ENCODE measurements at places on chromosomes 6 and 20.

DNA sequence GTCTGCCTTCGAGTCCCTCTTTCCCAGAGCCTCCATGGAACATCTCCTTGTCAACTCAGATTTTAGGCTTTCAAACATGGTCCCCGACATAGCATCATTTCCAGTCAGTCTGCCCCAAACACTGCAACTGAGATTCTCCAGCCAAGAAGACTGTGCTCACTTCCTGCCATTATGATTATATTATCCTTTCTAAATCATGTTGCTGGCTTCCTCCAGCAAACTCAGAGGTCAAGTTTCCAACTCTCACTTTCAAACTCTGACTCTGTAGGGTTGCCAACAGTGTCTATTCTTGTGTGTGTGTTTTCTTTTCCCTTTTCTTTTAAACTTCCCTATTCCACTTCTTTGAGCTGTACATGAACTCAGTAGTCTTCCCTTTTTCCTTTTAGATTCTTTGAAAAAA, 61.2 kb upstream of the TRAF3IP2 start:
- DNase-seq = no peak

- no peak for DNase-seq
Measured at GRCh38 chr6:50711686-50712085, 1.6 kb upstream of the TFAP2D start.

DNA sequence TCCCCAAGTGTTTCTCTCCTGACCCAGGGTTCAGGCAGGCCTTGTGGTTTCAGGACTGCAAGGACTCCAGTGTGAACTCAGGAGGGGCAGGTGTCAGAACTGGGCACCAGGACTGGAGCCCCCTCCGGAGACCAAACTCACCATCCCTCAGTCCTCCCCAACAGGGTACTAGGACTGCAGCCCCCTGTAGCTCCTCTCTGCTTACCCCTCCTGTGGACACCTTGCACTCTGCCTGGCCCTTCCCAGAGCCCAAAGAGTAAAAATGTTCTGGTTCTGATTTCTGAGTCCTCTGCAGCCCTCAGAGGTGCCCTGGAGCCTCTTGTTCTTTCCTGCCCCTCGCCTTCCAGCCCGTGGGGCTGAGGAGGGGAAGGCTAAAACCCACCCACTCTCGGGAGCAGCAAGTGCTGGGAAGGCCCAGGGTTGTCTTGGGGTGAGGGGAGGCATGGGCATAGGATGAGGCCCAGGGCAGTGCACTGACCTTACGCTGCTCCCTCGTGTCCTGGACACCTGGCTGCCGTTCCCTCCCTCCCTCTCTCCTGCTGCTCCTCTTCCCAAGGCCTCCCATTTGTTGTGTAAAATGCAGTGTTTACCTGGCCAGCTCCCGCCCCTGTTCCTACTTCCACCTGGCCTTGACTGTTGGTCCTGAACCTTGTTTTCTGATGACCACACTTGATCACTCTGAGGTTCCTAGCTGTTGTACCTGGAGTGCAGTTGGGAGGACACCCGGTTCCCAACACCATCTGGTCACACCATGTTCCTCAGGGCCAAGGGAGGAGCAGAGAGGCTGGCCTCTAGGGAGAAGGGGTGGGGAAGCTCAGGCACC, 9.9 kb downstream of the CNPY3 start:
- no peak for DNase-seq

GRCh38 chr6:118783931-118784550, 109.9 kb upstream of the ASF1A start:
- DNase-seq = peak; percentile 39

DNA sequence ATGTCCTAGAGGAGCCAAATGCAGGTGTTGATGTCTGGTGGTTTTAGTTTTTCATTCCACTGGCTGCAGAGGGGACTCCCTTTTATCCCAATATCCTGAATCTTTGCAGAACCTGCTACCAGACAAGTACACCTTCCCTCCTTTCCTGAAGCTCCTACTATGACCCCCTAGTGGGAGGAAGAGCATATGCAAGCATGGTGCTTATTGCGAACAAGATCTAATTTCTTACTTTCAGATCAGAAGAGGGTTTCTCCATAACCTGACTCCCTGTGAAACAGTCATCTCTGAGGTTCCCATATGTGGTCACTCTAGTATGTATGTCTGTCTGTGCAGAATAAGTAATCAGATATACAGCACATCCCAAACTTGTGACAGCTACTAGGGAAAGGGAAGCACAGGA, 277.2 kb downstream of the ARHGAP18 start:
- no peak for DNase-seq

- no peak for DNase-seq
Measured at GRCh38 chr6:79705456-79705995, 74.4 kb downstream of the SH3BGRL2 start.

DNA sequence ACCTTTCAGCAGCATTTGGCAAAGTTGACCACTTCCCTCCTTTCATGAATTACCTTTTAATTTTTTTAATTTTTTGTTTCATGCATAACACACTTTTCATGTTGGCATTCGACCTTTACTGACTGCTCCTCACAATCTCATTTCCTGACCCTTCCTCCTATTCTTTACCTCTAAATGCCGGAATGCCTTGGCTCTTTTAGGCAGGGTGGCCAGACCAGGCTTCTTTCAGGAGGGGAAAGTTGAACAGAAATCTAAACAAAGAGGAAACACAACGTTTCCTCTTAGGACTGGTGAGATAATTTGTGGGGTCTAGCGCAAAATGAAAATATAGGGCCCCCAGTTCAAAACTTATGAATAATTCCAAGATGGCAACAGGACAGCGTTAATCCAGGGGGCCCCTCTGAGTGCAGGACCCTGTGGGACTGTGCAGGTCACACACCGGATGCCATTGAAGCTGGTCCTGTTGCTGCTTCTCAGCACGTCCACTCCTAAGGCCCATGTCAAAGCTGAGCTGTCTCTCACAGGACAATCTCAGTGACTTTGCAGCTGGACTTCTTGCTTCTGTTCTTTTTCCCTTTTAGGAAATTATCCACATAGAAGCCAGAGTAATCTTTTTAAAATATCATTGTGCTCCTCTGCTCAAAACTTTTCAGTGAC, 313.8 kb downstream of the HDGFL1 start:
- DNase-seq = no peak

GRCh38 chr6:139236105-139236504, 55.7 kb downstream of the TXLNB start:
- DNase-seq = no peak

DNA sequence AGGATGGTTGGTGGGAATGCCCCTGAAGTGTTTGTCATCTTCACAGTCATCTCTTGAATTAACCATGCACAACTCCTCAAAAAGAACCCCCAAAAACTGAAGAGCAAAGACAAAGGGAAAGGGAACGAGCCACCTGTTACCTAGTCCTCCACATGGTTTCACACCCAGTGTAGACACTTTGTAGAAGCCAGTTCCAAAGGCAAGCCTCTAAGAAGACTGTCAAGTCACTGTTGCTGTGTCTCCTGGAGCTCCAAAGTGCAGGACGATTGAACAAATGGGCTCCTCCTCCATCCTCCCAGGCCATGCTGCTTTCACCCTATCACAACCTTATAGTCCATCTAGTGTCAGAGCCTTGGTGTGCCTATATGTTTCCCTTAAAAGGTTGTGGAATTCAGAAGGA, 277.6 kb upstream of the PRDM1 start:
- no peak for DNase-seq

GRCh38 chr6:20778459-20778858, 244.2 kb downstream of the CDKAL1 start:
- no peak for DNase-seq

DNA sequence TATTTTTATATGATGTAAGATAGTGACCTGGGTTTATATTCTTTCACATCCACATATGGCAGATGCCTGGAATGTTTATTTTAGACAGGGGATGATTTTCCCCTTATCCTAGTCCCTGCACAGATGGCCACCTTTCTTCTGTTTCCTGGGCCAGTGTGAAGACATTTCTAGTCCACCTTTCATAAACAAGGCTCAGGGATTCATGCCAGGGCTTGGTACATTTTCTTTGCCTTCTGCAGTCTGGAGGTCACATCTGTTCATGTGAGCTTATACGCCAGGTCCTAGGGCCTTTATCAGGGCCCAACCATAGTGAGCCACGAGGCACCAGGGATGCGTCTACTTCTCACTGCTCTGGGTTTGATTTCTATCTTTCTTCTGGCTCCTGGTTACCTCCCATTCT, 38.0 kb upstream of the ERVFRD-1 start:
- no peak for DNase-seq

- no peak for DNase-seq
Measured at GRCh38 chr20:43220612-43221011, 30.9 kb upstream of the PTPRT start.

DNA sequence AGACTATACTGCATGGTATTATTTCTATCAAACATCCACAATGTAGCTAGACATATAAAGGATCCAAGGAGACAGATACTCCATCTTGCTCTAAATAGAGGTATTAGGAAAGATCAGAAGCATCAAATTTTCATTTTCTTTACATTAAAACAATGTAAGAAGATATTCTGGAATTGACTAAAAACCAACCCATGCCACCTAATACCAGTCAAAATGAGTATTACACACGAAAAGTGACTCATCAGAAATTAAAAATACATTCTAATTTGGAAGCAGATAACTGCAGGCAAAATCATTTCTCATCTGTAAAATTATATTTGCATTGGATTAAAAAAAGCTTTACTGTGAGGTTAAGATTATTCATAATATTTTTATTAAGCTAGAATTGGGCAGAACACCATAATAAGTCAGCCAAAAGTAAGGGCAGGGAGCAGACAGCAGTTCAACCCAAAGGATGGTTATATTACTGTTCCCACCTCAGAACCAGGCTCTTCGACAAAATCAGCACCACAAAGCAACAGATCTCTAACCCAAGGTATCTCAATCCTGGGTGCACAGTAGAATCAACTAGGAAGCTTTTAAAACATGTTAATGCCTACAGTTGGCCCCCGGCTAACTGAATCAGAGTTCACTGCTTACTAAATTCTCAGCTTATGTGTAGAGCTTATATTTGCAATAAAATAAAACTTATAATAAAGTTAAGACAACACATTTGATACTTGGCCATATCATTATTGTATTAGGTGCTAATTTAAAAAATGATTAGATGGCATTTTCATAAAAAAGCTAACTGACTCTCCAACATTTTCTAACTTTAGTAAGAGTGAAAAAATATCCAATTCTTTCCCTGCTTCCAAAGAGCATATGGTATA, 35.2 kb downstream of the SAMD3 start:
- no peak for DNase-seq

DNA sequence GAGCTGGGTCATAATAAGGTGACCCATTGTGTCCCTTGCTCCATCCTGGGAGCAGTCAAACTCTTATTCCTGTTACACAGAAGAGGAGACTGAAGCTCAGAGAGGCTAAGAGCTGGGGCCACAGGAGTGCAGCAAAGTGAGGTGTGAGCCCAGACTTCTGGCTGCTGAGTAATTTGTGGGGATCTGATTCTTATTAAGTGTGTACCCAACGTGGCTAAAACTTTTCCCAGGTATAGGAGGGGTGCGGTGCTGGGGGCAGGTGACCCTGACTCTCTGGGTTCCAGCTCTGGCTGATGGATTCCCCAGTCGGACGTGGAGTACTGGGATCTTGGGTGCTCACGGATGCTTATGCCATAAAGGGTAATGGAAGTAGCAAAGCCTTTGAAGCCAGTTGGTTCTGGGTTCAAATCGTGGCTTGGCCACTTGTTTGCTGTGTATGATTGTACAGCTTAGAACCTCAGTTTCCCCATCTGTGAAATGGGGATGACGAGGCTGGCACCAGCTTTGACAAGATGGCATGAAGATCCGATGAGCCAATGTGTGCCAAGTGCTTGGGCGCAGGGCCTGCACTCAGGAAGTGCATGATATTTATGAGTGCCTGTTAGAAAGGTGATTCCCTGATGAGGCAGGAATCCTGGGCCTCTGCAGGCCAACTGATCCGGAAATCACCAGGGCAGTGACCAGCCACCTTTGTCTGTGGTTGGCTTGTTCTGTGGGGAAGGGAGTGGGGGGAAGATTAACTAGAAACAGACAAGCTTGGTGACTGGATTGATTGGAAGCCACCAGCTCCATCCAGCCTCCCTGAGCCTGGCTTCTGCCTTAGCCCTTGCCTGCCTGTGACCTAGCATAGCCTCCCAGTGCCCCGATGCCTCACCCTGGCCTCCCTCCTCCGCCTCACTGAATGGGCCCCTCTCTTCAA, 6.0 kb downstream of the SRC start:
- no peak for DNase-seq

GRCh38 chr6:41538556-41539182, 7.5 kb upstream of the FOXP4 start:
- DNase-seq = peak; percentile 96

DNA sequence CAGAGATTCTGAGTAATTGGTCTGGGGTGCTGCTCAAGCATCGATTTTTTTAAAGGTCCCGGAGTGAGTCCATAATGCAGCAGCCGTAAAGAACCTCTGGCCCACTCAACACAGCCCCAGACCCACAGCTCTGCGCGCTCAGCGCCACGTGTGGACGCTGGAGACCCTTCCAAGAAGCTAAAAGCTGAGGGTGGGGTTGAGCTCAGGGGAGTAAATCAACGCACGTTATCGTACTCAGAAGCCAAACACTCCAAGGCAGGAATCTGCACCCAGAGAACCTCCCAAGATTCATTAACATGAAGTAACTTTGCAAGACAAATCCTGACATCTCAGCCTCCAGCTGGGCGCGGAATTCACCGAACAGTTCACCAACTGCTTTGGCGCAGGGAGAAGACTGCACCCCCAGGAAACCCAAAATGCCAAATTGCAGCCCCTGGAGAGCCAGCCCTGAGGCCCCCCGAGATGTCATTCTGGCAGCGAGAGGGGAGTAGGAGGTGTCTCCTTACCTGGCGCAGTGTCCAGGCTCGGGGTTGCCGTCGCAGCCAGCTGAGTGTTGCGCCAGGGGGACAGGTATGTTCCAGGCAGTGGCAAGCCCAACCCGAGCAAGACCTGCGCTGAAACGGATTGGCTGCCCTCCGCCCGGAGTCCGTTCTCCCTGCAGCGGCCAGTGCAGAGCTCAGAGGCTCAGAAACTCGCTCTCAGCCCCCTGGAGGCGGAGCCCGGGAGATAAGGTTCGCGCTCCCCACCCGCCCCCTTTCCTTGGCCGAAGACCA, at the start of gene COL21A1:
TSS of gene COL21A1 (minus strand) at position 700 of the 773 bp plus-strand sequence. CDS start 64,962 bp downstream, outside the sequence.
- DNase-seq = no peak

DNA sequence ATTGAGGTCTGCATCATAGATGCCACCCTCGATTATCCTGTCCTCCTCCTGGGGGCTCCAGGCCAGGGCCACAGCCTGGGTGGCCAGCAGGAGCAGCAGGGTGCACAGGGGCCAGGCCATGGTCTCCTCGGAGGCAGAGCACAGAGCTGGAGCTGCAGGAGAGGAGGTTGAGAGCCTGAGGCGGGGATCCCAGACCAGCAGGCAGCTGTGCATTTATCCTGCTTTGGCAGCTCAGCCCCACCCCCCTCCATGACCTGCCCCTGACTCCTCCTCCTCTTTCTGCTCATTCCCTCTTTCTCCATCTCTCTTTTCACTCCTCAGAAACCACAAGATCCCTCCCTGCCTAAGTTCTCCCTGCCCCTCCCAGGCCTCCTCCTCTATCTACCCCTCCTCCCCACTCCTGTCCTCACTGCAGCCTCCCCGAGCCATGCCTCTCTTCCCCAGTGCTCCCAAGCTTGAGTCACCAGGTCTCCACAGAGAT, at the start of gene CST2:
TSS of gene CST2 (minus strand) at position 189 of the 481 bp plus-strand sequence. CDS start at position 120, 69 bp downstream.
- DNase-seq = no peak

GRCh38 chr20:52280407-52280806, 88.8 kb upstream of the ZFP64 start:
- no peak for DNase-seq

GRCh38 chr20:35491823-35492222, 36.4 kb downstream of the CEP250 start:
- no peak for DNase-seq
